ENCODE measurements at places on chromosomes 5 and 9.

- DNase-seq = no peak
Observed at GRCh38 chr5:61678966-61679365, 346.9 kb downstream of the ZSWIM6 start.

DNA sequence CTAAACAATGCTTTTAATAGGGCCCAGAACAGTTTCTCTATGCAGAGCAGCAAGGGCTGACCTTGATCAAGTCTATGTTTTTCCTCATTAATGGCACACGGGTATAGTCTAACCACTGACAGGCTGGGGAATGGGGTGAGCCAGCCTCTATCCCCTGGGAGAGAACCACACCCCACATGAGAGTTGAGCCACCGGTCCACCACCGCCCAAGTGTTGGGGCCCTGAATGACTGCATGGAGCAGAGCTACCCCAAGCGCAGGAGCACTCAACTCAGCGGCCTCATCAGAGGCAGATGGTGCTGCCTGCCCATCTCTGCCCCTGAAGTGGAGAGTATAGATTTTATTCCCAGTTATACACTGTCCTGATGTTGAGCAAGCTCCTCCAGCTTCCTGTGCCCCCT is 247.9 kb upstream of the IRX1 start:
- no peak for DNase-seq

DNA sequence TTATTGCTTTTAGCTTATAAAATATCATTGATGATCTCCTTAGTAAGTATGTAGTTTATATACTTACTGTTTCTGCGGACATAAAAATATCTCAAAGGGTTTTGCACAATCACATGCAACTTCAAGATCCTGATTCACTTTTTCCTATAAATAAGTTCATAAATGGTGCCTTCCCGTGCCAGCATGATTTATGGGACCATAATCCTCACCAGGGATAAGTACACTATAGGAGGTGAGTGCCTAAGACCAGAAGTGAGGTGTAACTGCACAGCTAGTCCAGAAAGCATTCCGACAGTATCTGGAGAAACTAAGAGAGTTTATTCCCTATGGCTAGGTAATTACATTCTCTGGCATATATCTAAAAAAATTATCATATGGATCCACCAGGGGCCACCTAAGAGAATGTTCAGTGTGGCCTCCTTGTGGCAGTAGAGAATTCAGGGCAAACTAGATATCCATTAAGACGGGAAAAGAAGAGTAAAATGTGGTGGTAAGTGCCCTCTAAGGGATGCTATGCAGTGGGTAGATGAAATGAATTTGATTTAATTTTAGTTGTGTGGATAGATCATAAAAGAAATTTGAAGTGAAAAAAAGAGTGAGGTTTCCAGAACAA is 402.5 kb upstream of the SLC24A2 start:
- DNase-seq = no peak

- no peak for DNase-seq
Observed at GRCh38 chr9:5982317-5982716, 33.1 kb downstream of the RANBP6 start.

GRCh38 chr5:10288592-10289219 is 19.0 kb downstream of the CMBL start:
- DNase-seq = no peak

GRCh38 chr9:135906291-135907005 is 898 bp downstream of the CAMSAP1 start:
- DNase-seq = peak; percentile 5

DNA sequence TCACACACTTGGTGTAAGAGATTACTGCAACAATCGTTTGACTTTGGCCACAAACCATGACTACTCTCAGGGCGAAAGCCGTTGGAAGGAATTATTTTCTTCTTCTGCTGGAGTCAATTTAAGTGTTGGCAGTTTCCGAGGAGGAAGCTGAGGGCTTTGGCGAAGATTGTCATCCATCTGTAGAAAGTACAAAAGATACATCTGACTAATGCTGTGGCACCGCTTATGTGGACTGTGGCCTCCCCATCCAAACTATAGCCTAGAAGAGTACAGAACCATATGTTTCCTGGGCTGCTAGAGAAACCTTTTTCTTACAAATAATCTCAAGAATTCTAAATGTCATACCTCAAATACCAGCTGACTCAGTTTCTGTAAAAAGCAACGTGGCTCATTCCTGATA is 7.4 kb downstream of the MTX3 start:
- no peak for DNase-seq

GRCh38 chr9:93295031-93295430 is 111.1 kb downstream of the WNK2 start:
- no peak for DNase-seq

GRCh38 chr9:89961616-89962341 is 357.0 kb downstream of the GADD45G start:
- no peak for DNase-seq

GRCh38 chr5:35847961-35848360 is 8.7 kb upstream of the IL7R start:
- no peak for DNase-seq

- DNase-seq = no peak
Observed at GRCh38 chr9:69380301-69380700, 55.3 kb downstream of the ENTREP1 start.

DNA sequence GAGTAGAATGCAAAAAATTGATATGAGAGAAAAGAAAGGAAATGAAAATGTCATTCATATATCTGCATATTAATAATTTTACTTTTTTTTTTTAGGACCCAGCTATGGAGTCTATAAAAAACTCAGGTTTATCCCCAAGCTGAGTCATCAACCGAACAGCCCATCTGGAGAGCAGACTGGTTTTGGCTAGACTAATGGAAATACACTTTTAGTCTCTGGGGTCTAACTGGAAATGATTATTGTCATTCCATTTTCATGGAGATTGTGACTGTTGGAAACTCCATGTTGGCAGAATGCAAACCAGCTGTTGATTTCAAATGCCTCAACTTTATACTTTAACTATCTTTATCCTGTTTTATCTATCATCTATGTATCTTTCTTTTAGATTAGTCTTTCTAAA is 28.7 kb downstream of the ANXA1 start:
- DNase-seq = no peak

DNA sequence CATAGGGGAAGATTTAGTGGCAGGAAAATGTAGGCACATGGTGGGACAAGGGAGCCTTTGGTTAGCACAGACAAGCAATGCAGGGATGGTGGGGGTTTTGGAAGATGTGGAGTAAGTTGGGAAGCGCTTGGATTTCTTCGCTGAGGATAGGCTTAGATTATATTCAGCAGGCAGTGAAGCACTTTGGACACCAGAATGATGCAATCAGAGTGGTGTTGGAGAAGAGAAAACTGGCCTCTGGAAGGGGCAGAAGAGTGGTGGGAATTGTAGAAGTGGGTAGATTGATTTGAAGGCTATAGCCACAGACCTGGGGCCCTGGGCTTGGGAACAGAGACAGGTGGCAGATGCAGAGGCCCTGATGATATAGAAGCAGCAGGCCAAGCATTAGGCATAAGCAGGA is 28.3 kb downstream of the SLC25A48 start:
- DNase-seq = no peak

DNA sequence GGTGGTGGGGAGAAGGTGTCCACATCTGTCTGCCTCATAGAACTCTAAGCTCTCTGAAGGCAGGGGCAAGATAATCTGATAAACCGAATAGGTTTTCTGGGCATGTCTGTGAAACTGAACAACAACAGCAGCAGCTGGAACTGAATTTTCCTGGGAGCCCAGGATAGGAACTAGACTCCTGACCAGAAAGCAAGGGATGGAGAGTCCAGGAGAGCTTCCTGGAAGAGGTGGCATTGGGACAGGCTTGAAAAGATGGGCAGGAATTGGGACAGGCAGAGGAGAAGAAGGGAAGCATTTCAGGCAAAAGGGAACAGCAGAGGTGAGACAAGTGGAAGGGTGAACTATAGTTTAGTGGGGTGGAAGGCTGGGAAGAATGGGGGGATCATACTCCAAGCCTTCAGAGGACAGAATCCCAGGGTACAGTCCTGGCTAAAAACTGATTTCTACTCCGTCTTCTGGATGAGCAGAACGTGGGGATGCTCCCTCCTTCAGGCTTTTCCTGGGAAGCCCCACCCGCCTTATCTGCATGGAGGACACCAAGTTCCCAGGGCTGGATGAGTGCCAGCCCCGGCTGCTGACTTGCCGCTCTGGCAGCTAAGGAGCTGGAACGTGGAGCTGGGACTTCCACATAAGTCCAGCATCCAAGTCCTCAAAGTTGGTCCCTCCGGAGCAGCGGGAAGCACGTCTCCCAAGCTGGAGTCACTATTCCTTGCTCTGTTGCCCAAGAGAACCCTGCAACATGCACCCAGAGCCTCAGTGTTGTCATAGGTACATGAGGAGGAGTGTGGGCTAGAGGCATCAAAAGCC is 13.9 kb upstream of the KIF12 start:
- no peak for DNase-seq

DNA sequence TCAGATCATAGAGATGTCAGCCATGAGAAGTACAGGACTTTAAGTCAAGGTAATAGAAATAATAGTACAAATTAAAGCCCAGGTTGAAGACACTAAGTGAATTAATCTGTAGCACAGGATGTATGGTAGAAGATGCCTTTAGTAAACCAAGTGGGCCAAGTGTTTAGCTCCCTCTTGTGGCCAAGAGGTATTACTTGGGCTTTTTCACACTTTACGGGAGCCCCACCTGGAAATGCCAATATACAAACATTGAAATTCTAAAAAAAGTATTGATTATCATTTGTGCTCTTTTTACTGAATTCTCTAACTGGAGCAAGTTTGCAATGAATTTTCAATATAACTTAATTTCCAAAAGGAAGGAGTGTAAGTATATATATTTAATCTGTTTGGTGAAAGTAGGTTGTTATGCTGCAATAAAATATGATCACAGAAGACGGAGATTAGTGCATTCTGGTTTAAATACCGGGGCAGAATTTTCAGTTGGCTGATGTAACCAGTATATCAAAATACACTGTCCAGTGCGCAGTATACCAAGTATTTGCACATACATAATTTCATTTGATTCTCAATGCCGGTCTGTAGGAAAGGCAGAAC is 84.7 kb downstream of the PARP8 start:
- DNase-seq = peak; percentile 77

DNA sequence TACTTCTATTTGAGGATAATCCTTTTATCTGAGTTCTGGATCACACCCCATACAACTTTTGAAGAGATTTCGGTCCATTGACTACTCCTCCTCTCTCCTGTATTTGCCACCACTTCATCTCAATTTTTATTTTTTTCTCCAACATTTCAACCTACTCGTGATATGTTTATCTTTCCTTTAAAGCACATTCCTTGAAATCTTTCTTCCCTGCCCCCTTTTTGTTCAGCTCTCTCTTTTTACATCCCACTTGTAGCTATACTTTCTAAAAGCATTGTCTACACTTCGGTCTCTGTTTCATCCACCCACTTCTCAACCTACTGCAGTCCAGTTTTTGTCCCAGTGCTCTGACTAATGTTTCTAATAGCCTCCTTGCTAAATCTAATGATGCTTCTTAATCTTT is 299.4 kb downstream of the PSAT1 start:
- DNase-seq = no peak

GRCh38 chr5:17127743-17128231 is 89.6 kb upstream of the BASP1 start:
- no peak for DNase-seq

DNA sequence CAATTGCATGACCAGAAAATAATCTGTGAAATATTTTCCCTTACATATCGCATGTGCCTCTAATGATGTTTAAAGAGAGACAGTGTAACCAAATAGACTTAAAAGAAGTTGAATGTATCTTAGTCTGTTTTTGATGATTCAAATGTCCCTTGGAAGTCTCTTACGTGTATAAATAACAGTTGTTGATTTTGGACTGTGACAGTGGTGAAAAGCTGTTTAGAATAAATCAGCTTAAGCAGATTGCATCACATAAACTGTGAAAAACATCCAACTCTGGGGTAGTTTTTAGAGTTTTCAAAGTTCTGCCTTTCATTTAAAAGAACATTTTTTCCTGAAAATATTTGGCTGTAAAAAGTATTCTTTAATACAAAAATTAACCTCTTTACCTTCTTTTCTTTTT is 301.1 kb downstream of the PRR16 start:
- no peak for DNase-seq

DNA sequence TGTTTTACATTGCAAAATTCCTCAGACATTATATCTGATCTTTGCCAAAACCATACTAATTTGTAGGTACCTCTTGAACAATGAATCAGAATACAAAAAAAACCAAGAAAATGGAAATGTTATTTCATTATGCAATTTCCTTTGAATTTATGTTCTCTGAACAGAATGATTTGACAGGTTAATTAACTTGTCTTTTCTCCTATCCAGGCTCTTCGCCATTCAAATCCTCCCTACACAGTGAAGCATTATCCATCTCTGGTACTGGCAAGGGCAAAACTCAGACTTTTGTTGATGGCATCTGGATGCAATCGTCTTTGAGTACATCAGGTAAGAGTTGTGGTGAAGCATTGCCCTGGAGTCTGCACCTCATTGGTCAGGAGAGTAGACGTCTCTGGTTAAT is 655.7 kb upstream of the ITGA1 start:
- DNase-seq = no peak

DNA sequence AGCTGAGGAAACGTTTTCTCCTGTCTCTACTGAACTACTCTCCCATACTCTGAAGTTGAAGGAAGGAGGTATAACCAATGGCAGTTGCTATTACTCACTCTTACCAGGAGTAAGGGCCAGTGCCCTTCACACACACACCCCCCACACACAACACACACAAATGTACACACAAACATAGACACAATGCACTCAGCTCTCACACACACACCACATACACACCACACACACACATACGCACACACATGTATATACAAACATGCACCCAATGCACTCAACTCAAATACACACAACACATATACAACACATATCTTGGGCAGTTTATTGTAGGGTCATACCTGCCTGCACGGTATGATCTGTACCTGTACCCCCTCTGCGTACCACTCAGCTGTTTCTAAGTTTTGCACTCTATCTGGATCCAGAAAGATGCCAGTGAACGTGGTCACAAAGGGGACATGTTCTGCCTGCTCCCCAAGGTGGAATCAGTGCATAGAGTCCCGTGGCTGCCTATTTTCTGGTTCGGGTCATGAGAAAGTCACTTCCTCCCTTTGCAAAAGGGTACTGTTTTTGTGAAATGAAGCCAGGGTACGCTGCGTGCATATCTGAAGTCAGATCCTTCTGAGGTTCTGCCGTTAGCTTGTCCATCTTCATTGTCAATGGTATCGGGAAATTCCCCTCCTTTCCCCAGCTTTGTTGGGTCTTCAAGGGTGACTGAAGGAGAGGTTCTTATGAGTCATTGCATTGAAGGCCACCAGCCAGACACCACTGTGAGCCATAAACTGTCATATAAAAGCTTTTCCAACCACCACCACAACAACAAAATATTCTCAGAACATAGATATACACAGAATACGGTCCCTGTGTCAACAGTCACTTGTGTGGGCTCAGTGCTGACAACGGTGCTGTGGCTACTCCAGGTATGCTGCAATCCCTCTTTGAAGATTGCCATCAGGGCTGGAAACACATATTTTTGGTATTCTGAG is 131.9 kb downstream of the UGCG start:
- no peak for DNase-seq

- DNase-seq = no peak
Observed at GRCh38 chr5:145739843-145740242, 95.3 kb downstream of the PRELID2 start.
